ENCODE measurements at places on chromosomes 4 and X.

- no peak for DNase-seq
These were observed 935.5 kb downstream of the ADGRL3 start for GRCh38 chr4:62135565-62136156.

- no peak for DNase-seq
These were observed 174.5 kb downstream of the CPE start for GRCh38 chr4:165553221-165553810.

GRCh38 chr4:91909963-91910362 is 393.8 kb upstream of the GRID2 start:
- no peak for DNase-seq

DNA sequence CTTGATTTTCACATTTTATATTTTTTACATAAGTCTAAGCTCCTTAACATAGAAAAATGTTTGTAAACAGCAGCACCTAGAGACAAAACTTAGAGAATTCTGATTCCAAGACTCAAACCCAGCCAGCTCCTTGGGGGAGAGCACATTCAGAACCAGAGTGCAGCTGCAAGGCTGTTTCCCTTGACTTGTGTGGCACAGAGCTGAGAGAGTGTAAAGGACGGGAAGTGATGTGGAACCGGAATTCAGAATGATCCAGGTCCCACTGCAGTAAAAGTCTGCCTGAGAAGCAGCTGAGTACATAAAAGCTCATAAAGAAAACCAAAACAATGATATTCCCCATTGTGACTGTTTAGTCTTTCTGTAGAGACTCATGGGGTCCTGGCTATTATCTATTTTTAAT is 713.8 kb downstream of the RAB28 start:
- no peak for DNase-seq

DNA sequence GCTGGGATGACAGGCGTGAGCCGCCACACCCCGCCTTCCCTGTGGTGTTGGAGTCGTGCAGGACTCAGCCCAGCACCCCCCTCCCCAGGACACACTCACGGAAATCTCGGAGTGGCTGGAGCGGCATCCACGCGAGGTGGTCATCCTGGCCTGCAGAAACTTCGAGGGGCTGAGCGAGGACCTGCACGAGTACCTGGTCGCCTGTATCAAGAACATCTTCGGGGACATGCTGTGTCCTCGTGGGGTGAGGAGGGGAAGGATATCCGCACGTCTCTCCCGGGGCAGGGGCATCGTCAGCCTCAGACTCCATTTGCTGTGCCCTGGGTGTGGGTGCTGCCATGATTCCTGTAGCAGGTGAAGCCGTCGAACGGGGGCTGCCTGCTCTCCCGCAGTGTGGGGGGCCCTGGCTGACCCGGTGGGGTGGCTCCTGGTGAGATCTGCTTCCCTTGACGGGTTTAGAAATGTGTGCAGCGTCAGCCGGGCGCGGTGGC is 10.3 kb downstream of the PLCXD1 start:
- no peak for DNase-seq

GRCh38 chrX:154409222-154409871 is at the start of gene DNASE1L1:
DNASE1L1 (minus strand) TSS chrX:154409254; CDS start chrX:154405568, 3,686 bp downstream.
- DNase-seq, result no peak

- peak; percentile 15 for DNase-seq
These were observed 105.6 kb downstream of the APOOL start for GRCh38 chrX:85109235-85109634.
